ENCODE measurements at places on chromosomes 13 and 19.

DNA sequence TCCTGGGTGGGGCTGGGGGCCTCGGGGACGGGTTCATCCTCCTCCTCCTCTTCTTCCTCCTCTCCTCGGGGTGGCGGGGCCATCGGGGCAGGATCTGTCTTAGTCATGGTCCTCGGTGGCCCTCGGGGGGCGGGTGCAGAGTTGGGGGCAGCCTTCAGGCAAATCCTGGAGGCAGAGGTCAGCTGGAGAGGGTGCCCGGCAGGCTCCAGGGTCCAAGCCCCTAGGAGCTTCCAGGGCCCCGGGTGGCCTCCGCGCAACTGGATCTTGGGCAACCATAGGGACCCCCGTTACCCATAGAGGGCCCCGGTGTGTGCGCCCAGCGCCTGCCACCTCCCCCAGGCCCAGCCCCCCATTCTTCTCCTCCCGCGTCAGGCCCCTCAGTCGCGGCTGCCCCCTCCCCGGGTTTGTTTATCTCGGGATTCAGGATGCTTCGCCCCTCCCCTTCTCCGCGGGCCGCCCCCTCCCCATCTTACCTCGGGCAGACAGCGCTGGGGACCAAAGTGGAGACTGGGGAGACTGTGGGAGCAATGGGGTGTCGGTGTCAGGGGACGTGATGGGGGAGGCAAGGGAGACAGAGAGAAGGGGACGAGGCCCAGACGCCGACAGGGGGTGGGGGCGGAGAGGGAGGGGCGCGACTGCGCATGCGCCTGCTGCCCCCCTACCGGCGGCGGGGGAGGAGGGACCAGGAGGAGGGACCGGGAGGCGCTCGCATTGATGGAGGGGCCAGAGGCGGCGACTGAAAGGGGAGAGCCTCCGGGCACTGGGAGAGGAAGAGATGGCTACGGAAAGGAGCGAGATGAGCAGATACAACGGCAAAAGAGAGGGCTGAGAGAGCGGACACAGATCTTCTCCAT, at the start of gene CLIP3:
Gene CLIP3, minus strand, starts transcription at position 623 of the 854 bp plus-strand sequence. Its CDS starts 516 bp downstream, at position 107.
- peak; percentile 99 for DNase-seq

DNA sequence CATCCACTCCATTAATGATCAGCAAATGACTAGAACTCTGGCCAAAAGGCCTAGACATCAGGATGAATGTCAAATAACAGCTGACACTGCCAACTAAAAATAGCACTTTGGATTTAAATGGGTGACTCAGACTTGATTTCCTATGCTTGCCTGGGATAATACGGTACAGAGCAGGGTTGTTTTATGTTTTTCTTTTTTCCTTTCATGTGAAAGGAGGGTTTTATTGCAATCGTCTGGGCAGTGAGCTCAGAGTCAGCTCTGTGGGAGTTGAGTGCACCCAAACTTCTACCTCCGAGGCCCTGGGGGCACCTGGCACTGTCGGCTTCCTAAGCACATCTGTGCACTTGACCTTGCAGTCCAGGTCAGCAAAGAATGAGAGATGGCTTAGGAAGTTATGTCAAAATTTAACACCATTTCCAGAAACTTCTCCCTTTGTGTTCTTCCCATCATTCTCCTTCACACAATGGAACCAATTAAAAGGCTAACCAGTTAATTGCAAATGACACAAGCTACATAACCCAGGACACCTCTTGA, 134.1 kb downstream of the LACC1 start:
- peak; percentile 14 for DNase-seq

DNA sequence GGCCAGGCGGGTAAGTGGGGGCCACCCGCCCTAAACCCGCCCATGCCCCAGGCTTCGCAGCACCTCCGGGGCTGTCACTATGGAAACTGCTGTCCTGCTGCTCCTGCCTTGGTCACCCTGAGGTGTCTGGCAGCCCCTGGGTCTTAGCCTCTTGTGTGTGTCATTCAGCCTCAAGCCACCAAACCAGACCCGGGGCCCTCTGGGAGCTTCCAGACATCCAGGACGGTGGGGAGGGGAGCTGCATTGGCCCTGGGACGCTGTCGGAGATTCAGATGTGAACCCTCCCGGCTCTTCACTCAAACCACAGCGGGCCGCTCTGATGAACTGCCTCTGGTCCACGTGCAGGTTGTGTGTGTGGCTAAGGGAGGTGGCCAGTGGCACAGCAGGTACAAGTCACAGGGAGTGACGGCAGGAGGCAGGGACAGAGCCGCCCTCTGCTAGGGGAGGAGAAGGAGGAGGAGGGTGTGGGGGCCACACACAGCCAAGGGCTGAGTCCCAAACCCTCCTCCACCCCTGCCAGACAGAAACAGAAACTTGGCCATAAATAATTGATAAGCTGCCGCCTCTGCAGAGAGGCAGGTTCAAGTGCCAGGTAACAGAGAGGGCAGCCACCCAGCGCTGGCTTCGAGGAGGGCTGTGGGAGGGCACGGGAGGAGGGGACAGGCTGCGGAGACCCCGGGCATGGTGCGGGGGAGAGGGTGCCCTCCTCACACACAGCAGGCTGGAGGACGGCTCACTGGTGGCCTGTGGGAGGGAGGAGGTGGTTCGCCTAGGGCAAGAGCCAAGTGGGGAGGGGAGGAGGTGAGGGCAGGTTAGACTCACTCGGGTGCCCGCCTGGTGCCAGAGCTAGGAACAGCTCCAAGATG, 8.0 kb downstream of the NANOS3 start:
- no peak for DNase-seq

GRCh38 chr13:67283637-67284036, 53.5 kb upstream of the PCDH9 start:
- DNase-seq: no peak

DNA sequence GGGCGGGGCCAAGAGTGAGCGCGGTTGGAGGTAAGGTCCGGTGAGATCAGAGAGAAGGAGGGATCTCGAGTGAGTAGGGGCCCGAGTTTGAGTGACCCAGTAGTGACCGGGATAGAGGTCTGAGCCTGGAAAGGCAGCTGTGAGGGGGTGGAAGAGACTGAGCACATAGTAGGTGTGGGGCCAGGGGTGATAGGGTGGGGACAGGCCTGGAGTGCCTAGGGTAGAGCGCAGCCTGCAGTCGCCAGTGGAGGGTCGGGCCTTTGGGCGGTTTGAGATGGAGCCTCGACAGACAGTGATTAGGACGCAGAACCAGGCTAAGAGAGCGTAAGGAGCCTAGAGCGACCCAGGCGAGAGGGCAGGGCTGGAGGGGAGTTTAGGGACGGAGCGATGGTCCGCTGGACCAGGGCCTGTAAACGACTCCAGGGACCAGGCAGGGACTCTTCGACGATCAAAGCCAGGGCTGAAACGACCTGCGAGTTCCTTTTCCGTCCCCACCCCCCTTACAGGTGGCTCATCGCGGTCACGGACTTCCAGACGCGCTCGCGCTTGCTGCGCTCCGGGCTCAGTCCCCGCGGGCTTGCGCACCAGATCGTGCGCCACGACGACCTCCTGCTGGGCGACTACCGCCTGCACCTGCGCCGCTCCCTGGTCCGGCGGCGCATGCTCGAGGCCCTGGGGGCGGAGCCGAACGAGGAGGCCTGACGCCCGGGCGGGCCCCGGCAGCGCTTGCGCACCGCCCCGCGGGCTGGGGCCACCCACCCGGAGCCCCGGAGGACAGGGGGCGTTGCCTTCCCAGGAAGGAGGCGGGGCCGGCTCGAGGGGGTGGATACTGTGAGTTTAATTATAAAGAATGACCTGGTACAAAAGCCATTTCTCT, 9.4 kb downstream of the C19orf81 start:
- peak; percentile 91 for DNase-seq

DNA sequence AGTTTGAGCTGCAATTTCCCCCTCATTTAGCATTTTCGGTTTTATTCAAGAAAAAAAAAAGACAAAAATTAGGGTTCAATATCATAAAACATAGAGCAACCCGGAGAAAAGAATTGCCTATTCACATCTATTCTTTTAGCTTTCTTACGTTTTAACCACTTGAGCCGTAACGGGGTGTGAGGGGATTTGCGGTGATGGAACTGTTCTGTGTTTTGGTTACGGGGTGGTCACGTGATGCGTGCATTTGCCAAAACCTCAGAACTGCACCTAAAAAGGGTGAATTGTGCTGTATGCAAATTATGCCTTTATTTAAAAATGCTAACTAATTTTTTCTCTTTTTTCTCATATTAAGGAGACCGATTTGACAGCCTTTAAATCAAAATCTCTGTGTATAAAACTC, 22.1 kb downstream of the CLEC11A start:
- no peak for DNase-seq

DNA sequence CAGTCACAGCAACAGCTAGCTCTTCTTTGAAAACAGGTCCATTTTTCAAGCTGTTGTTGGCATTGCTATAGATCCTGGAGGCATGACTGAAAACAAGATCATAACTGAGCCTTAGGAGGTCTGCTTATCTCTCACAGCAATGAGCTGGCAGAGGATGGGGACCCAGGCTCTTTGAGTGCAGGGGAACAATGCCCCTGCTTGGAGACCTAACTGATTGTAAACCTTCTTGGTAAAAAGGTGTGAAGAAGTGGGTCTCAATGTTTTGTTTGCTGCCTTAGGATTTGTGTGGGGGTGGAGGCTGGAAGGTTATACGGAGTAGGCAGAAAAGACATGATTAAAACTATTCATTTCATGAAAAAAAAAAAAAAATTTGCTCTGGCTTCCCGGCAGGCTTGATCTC, 94.6 kb downstream of the EFNB2 start:
- DNase-seq: no peak

- DNase-seq: no peak
These were observed 328.8 kb upstream of the SLITRK1 start for GRCh38 chr13:84211048-84211447.

DNA sequence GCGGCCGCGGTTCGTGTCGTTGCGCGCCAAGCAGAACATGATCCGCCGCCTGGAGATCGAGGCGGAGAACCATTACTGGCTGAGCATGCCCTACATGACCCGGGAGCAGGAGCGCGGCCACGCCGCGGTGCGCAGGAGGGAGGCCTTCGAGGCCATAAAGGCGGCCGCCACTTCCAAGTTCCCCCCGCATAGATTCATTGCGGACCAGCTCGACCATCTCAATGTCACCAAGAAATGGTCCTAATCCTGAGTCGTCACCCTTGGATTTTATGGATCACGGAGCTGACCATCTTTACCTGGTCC, 475 bp downstream of the MRPL57 start:
- DNase-seq: no peak

DNA sequence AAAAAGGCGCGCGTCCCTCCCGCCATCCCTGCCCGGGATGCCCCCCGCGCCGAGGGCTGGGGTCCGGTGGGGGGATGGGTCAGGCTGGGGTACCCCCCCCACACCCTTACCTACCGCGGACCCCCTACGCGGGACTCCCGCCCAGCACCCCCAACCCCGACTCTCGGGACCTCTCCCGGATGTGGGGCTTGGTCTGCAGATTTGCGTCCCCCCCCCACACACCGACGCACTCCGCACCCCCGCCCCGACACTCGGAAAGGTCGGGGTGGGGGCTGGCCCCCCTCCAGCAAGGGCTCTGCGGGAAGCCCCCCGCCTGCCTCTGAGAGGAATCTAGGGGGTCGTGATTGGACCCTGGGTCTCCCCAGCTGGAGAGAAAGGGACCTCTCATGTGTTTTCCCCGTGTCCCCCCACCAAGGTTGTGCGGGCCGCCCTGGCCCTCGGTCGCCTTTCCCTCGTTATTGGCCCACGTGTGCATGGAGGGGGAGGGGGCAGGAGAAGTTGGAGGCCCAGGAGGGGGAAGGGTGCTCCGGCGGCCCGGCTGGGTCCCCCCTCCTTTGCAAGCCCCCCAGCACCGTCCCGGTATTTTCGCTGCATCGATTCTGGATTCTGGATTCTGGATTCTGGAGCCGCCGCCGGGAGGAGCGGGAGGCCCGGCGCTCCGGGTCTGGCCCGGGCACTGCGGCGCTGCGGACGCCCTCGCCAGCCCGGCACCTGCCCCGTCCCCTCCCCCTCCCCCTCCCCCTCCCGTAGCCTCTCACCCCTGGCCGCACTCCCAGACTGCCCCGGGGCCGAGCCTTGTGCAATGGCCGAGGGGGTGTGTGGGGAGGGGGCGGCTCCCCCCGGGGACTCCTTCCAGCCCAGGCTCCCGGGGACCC, 607 bp downstream of the NFIC start:
- peak; percentile 43 for DNase-seq

DNA sequence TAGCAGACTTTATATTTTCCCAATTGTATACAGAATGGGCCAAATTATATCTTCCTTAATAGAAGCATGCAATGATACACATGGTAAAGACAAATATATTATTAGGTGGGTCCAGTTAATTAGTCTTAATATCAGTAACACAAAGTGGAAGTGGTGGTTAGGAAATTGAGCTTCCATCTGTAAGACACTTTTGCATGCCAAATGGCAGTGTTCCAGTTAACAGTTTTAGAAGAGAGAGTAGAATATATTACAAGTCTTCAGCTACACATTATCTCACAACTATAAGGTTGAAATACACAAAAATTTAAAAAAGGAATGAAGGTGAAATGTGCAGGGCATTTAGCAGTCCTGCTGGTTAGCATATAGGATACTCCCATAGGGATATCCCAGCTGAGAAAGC, 536.5 kb downstream of the PCDH9 start:
- DNase-seq: no peak

DNA sequence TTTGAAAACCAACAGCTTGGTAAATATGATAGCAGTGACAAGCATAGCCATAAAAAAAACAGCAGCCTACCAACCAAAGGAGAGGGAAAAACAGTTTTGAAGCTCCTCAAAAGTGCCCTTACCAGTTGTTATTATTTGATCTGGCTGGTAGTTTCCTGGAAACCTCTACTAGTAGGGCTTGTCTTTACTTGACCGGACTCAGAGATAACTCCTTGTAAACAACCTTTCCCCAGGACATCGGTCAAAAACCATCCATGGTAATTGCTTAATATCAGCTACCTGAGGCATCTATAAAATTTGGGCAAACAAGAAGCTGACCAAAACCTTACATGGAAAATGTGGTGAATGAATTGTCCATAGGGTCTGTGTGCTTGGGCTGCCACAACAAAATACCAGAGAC, 210.9 kb downstream of the FGF14 start:
- DNase-seq: no peak

DNA sequence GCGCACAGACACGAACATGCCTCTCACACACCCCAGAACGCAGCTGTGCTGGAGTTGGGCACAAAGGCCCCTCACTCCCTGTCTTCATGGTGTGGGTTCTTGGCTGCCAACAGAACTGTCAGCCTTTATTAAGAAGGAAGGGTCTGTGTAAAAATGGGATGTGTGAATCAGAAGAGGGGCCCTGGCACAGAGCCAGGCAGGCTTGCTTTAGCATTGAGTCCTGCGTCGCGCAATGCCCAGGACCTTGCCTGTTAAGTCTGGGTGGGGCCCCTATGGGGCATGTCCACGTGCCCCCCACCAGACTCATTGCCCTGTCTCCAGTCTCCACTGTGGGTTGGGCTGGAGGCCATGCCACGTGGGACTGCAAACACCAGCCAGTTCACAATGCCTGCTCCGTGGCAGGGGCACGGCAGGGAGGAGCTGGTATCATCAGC, 84.8 kb downstream of the SLC7A1 start:
- no peak for DNase-seq

GRCh38 chr13:21668732-21669275, 2.1 kb upstream of the FGF9 start:
- DNase-seq: no peak

- DNase-seq: no peak
These were observed 5.0 kb downstream of the TLE5 start for GRCh38 chr19:3057275-3057714.

Measured in hepatic stellate cell (primary cell).